ELR (cell line): ENCODE measurements at places on chromosomes 1 and 21.

GRCh38 chr1:23050201-23050600 lies 30.9 kb downstream of the KDM1A start:
- no peak for DNase-seq

GRCh38 chr21:25304611-25305010 lies 302.7 kb downstream of the MRPL39 start:
- DNase-seq, result no peak

DNA sequence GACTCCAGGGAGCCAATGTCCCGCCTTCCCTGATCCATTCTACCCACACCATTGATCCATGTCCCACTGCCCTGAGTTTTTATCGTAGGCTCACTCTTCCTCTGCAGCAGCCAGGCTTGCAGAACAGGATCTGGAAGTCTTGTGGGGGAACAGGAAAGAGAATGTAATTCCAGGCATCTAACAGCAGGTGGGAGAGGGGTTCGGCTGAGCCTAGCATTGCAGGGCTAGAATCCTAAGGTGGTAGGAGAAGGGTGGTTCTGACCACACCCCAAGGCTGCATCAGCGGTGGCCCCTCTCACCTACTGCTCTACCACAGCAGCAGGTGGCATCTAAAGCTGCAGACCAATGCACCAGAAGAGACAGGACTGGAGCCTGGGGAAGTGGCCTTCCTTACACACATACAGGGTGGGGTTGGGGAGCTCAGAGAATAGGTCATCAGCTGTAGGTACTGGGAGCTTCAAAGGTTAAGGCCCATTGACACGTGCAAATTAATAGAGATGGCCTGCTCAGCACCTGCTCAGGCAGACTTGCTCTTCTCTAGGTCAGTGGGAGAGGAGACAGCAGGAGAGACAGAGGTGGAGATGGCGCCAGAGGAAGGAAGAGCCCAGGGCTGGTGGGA lies 20.5 kb downstream of the KNCN start:
- DNase-seq, result peak; percentile 49

DNA sequence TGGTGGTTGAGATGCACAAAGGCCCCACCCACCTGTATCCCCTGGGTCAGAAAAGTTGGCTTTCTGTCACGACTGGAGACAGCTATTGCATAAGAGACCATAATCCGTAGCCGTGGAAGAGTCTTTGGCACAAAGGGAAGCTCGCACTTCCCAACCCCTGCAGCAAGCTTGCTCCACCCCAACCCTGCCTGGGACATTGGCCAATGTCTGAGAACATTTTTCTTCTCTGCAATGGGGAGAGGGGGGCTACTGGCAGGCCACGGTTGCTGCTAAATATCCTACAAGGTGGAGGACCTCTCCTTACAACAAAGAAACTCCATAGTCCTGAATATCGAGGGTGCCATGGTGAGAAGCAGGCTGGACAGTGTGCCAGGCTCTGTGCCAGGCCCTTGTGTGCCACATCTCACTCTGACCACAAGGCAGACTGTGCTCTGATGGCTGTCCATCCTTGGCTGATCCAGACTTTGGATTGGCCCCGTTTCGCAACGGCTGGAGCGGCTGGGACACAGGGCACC lies 104.1 kb downstream of the CSMD2 start:
- DNase-seq, result no peak

DNA sequence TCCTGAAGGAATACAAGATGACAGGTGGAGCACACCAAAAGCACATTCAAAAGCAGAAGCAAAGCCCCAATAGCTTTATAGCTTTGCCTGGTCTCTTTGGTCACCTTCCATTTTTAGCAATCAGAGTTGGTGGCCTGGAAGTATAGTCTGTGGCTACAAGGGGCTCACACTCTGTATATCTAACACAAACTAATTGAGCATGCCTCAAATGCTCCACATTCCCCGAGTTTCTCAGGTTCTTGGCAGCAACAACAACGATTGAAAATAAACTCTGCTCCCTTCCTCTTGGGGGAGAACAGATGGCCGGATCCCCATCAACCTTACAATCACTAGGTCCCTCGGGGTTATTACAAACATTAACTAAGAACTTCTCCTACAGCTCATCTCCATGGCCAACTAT lies 24.9 kb upstream of the TADA1 start:
- no peak for DNase-seq

DNA sequence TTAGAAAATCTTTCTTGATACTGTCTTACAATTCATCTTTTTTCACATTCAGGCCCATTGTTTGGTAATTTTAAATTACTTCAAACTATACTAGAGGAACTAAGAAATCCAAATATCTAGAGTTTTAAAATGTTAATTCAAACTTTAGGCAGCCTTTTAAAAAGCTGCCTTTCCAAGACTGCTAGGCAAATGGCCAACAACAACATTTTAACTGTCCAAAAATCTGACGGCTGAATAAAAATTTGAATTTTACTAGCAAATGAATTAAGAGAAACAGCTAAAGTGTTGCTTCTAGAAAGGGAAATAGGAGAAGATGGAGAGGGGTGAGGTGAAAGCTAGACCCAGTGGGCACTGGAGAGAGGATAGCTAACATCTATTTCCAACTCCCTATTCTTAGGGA lies 17.2 kb downstream of the DPYD start:
- DNase-seq, result no peak

GRCh38 chr1:217896490-217896889 lies 265.3 kb downstream of the SPATA17 start:
- DNase-seq, result peak; percentile 28

- DNase-seq, result no peak
These were observed 184.3 kb downstream of the NEGR1 start for GRCh38 chr1:72097851-72098570.

GRCh38 chr1:96191165-96191564 lies 530.4 kb upstream of the PTBP2 start:
- no peak for DNase-seq

GRCh38 chr1:45545553-45546310 lies 4.9 kb upstream of the AKR1A1 start:
- DNase-seq, result no peak

- peak; percentile 98 for DNase-seq
These were observed 4.9 kb downstream of the SH3BGRL3 start for GRCh38 chr1:26284597-26285347.

- DNase-seq, result peak; percentile 94
These were observed 135.5 kb downstream of the TGFB2 start for GRCh38 chr1:218480588-218481099.

- DNase-seq, result peak; percentile 30
These were observed 1.8 kb downstream of the PLEKHO1 start for GRCh38 chr1:150151291-150152181.

DNA sequence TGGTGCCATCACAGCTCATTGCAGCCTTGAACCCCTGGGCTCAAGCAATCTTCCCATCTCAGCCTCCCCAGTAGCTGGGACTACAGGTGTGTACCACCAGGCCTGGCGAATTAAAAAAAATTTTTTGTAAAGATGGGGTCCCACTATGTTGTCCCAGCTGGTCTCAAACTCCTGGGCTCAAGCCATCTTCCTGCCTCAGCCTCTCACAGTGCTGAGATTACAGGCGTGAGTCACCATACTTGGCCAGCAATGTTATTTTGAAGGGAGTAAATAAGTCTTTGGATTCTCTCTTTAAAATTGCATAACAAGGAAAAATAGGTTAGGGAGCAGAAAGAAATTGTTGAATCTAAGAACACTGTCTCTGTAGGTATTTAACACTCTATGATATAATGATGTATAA lies 111.3 kb downstream of the RPS6KC1 start:
- DNase-seq, result peak; percentile 14
